NB4 (cell line): ENCODE measurements at places on chromosomes 5 and 9.

- peak; percentile 62 for DNase-seq
Observed at GRCh38 chr5:132389585-132390286, 20.2 kb downstream of the SLC22A5 start.

DNA sequence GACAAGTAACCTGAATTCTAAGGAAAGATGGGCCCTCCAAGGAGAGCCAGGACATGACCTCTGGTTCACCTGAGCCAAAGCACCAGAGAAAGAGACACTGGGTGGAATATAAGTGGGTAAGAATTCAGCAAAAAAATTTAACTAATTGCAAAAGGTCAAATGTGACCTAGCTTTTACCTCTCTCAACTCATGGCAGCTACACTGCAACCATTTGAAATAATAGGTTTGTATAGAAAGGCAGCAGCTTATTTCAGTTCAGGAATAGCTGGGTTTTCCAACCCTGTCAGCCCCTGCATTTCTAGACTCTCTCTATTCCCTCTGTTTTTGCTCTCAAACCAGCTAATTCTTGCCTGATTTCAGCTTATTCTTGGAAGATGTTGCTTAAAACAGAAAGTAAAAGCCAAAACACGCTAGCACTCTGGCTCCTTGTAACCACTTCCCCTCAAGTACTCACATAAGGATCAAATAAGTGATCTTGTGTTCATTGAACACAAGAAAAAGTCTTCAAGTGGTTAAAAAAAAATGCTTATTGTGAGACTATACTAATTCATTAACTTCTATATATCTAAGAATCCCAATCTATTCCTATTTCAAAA lies 101.1 kb upstream of the NR4A3 start:
- peak; percentile 23 for DNase-seq

DNA sequence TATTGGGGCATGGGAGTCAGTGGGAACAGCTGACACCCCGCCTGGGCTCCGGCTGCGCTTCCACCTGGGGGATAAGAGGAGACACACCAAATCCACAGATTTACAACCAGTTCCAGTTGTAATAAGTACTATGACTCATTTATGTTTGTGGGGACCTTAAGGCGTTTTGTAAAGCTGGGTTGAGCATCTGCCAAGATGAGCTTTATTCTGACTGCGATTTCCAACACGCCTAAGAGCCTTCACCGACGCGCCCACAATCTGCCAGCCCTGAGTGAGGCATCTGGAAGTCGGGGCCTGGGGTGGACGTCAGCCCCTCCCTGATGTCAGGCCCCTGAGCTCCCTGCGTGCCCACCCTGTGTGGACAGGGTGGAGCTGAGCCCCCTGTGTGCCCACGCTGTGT lies 14.3 kb upstream of the LHX3 start:
- no peak for DNase-seq

- DNase-seq, result peak; percentile 55
Observed at GRCh38 chr5:69493396-69494133, 975 bp downstream of the OCLN start.

- DNase-seq, result peak; percentile 66
Observed at GRCh38 chr9:77455312-77455927, 192.7 kb downstream of the GNA14 start.

DNA sequence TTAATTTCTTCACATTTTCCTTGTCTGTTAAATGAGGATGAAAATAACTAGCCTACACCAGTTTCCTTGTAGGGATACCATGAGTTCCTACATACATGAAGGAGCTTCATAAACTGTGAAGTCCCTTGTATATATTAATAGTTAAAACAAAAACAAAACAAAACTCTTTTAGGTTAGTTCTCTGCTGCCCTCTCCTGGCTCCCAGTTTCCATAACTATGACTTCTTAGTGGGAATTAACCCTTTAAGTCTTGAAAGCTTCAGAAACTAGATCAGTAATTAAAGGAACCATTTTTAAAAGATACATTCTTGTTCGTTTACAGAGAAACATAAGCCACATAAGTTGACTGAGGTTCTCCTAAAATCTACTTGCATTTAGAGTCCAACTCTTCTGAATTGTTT lies 500.0 kb upstream of the C9orf72 start:
- peak; percentile 62 for DNase-seq

GRCh38 chr5:160959804-160960203 lies 107.8 kb upstream of the ATP10B start:
- no peak for DNase-seq

DNA sequence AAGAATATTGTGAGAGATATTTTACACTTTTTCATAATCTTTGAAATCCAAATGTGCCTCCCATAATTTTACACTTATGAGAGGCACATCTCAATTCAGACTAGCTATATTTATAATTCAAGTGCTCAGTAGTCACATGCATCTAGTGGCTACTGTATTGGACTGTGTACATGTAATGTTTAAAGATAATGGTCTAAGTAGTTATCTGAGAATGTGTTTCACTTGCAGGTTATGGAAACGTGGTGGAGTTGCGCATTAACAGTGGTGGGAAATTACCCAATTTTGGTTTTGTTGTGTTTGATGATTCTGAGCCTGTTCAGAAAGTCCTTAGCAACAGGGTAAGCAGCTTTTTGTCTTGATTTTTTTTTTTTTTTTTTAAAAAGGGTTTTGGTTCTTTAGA lies 28.8 kb downstream of the G3BP1 start:
- DNase-seq, result peak; percentile 57
